ENCODE measurements at places on chromosomes 4 and X.

DNA sequence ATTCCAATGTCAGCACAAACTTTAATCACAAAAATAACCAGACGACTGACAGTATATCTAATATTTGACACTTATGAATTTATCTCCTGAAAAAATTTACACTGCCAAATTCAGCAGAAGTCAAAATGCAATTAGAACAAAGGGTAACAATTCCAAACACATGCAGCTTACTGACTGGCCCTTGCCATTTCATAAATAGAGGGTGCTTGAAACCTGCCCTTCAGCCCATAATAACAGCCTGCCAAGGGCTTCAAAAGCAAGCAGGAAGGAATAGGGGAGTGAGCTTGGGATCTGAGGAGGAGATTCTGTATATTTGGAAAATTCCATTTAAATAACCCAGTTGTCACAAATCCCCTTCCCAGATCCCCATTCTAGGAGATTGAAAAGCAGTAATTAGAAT lies 66.1 kb upstream of the IQCM start:
- DNase-seq, result no peak

- DNase-seq, result no peak
These were observed 89.5 kb downstream of the PLS3 start for GRCh38 chrX:115650449-115650848.

- DNase-seq, result no peak
These were observed 45.5 kb upstream of the RBPJ start for GRCh38 chr4:26275281-26275680.

DNA sequence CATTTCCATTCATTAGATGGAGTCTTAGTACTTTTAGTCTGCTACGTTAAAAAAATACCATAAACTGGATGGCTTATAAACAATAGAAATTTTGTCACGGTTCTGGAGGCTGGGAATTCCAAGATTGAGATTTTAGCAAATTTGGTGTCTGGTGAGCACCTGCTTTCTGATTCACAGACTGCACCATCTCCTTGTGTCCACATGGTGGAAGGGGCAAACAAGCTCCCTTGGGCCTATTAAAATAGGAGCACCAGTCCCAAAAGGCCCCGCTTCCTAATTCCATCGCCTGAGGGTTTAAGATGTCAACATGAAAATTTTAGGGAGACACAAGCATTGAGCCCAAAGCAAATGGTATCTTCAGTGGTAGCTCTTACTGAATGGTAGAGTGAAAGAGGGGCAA lies 120.5 kb upstream of the MAP9 start:
- no peak for DNase-seq

DNA sequence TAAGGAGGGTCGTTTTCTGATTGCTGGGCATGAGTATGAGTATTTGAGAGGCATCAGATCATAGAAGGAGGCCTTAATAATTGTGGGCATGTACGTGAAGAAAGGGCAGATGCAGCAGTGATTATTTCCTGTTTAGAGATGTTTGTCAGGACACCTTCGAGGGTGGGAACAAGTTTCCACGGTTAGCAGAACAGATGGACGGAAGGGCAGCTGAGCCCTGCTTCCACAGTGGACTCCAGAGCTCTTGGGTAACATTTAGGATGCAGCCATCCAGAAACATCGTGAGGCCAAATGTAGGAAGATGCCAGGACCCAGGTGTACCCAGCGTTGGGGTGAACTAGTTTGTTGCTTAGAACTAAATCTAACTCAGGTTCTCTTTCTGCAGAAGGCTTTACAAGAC lies 231.3 kb upstream of the FAT1 start:
- DNase-seq, result no peak

DNA sequence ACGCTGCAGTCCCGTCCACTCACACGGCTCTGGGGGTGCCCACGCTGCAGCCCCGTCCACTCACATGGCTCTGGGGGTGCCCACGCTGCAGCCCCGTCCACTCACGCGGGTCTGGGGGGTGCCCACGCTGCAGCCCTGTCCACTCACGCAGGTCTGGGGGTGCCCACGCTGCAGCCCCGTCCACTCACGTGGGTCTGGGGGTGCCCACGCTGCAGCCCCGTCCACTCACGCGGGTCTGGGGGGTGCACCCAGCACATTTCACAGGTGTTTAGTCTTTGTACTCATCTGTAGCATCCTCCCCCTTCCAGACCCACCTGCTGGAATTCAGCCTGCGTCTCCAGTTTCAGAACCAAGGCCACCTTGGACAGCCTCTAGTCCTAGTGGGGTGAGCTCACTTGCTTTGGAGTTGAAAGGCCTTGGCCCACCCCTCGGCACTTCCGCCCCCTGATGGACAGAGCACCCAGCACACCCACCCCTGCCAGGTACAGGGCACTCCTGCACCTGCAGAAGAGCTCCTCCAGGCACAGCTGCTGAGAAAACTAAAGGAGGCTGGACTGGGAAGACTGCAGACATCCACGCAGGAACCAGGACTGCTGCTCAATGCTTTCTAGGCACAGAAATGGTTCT lies 73.0 kb downstream of the ABLIM2 start:
- no peak for DNase-seq

DNA sequence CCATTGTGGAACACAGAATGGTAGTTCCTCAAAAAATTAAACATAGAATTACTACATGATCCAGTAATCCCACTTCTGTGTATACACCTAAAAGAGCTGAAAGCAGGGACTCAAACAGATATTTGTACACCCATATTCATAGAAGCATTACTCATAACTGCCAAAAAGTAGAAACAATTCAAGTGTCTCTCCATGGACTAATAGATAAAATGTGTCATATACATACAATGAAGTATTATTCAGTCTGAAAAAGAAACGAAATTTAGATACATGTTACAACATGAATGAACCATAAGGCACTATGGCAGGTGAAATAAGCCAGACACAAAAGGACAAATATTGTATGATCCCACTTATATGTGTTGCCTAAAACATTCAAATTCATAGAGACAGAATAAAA lies 145.1 kb downstream of the ANTXR2 start:
- no peak for DNase-seq

DNA sequence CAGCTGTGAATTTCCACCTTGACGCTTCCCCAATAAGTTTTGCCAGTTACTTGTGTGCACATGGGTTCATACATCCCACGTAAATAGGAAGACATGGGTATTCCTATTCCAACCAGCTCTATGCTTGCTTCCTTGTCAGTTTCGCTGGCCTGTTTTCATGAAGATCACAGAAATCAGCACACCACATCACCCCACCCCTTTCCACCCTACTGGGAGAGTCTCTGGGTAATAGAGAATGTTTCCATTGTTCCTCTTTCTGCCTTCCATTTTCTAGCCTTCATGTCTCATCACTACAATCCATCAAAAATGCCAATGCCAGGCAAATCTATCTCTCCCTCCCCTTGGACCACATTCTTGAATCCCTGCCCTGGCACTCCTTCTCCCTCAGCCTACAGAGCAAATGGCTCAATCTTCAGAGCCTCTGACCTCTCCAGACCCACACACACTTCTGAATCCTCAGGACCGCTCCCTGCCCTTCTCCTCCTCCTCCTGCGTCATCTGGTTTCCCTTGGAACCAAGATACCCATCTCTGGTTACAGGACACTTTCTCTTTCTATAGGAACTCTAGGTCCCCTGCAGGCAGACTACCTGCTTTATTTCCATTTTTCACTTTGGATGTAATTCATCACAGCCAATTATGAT lies 323.3 kb downstream of the DHX15 start:
- DNase-seq, result no peak

GRCh38 chrX:78800114-78800513 lies 52.6 kb downstream of the LPAR4 start:
- no peak for DNase-seq

DNA sequence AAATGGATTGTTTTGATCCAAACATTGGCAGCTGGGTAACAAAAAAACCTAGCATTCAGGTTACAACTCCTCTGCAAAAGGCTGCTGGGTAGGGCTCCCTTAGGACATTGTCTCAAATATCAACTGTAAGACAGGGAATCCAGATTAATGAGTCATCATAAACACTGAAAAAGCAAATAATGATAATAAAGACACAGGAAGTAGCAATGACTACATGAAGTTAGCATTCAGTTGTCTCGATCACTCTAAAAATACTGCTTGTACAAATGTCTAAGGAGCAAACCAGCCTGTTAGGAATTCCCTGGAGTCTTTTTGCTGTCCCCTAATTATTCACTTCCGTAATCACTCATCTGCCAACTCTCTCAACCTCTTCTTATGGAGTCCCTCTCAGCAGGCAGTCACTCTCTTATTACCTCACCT lies 259.2 kb downstream of the GPC3 start:
- DNase-seq, result no peak

DNA sequence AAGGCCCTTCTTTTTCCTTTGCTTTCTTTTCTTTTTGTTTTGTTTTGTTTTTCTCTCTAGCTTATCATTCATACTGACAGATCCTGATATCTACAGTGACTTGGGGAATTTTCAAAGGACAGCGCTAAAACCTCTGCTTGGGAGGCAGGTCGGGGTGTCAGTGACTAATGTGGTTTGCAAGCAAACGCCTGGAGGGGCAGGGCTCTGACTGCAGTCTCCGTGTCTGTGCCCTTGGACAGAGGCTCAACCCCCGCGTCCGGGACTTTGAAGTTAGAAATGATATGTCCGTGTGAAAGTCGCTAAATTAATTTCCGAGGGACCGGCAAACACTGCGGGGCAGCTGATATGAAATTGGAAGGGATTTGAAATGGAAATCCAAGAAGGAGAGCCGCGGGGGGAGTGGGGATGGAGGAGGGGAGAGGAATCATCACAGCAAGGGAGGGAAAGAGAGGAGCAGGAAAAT lies 312.4 kb downstream of the DHRSX start:
- DNase-seq, result no peak

DNA sequence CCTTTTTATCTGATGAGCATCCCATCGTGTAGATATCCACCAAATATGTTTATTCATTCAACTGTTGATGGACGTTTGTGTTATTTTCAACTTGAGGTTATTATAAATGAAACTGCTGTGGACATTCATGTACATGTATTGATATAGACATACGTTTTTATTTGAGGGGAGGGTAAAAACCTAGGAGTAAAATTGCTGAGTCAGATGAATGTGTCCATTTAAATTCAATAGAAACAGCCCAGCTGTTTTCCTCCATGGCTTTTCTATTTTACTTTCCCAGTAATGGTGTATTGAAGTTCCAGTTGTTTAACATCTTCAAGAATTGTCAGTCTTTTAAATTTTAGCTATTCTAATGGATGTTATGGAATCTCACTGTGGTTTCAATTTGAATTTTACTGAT lies 348.7 kb upstream of the GALNTL6 start:
- DNase-seq, result no peak

DNA sequence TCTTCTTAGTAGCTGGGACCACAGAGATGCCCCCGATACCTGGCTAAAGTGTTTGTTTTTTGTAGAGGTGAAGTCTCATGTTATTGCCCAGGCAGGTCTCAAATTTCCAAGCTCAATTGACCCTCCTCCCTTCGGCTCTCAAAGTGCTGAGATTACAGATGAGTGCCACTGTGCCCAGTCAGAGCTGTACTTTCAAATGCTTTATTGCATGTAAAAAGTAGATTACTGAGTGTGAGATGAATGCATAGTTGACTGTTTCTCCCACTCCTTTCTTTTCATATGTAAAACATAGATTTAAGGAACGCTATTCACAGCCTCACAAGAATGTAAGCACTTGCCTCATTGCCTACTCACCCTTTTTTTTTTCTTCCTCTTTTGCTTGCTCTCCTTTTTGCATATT lies 984.4 kb upstream of the PABPC4L start:
- no peak for DNase-seq

GRCh38 chr4:135277068-135277979 lies 1075.7 kb upstream of the PABPC4L start:
- no peak for DNase-seq

- DNase-seq, result no peak
These were observed 182.2 kb downstream of the PACRGL start for GRCh38 chr4:20882500-20882899.

- DNase-seq, result no peak
These were observed 165.1 kb downstream of the GPAT3 start for GRCh38 chr4:83701041-83701440.

DNA sequence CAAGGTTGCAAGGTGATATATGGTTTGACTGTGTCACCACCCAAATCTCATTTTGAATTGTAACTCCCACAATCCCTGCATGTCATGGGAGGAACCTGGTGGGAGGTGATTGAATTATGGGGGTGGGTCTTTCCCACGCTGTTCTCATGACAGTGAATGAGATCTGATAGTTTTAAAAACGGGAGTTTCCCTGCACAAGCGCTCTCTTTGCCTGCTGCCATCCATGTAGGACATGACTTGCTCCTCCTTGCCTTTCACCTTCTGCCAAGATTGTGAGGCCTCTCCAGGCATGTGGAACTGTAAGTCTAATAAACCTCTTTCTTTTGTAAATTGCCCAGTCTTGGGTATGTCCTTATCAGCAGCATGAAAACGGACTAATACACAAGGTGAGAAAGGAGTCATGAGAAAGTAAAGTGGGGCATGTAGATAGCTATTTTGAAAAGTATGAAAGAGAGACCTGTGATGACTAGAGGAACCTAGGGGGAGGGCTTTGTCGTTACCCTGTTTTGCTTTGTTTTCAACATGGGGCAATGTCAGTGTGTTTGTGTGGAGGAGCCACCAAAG lies 6.3 kb downstream of the ZBTB49 start:
- DNase-seq, result no peak

DNA sequence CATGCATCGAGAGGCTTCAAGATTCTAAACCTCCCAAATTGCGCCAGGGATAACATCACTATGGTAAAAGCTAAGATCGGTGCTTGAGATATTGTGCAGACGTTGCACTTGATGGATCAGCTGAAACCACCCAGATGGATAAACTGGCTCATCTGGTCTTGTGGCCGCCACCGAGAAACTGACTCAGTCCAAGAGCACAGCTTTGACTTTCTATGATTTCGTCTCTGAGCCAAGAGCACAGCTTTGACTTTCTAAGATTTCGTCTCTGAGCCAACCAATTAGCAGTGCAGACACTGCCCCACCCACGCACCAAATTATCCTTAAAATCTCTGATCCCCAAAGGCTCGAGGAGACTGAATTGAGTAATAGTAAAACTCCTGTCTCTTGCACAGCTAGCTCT lies 687.2 kb downstream of the FAM133A start:
- DNase-seq, result no peak

- DNase-seq, result no peak
These were observed 166.4 kb downstream of the CBR4 start for GRCh38 chr4:168843635-168844034.

GRCh38 chrX:13940671-13941070 lies 89.0 kb downstream of the GEMIN8 start:
- DNase-seq, result no peak

DNA sequence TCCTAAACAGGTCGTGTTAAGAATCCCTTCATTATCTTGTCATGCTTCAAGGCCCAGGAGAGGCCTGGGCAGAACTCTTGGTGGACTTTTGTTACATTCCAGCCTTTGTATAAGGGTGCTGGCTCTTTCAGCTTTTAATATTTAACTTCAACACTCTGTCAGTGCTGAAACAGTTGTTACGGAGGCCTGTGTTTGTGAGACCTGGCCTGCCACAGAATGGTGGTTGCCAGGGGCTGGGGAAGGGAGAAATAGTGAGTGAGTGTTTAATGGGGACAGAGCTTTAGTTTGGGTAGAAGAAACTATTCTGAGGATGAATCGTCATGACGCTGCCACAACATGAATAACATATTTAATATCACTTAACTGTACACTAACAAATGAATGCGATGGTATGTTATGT lies 1027.6 kb upstream of the PRKX start:
- DNase-seq, result no peak

GRCh38 chrX:54181202-54181953 lies 1.7 kb downstream of the FAM120C start:
- DNase-seq, result no peak

All from stimulated activated CD4-positive, alpha-beta T cell treated with anti-CD3 and anti-CD28 coated beads, Interleukin-15, amount 100 ng/mL, for 48 hours (primary cell).